ENCODE measurements at places on chromosomes 2 and 18.

- no peak for DNase-seq
Measured at GRCh38 chr2:85523062-85523902, 15.7 kb upstream of the MAT2A start.

- DNase-seq: peak; percentile 21
Measured at GRCh38 chr2:152743002-152743401, 24.6 kb downstream of the ARL6IP6 start.

- no peak for DNase-seq
Measured at GRCh38 chr18:13516855-13517254, 209.5 kb downstream of the FAM210A start.

DNA sequence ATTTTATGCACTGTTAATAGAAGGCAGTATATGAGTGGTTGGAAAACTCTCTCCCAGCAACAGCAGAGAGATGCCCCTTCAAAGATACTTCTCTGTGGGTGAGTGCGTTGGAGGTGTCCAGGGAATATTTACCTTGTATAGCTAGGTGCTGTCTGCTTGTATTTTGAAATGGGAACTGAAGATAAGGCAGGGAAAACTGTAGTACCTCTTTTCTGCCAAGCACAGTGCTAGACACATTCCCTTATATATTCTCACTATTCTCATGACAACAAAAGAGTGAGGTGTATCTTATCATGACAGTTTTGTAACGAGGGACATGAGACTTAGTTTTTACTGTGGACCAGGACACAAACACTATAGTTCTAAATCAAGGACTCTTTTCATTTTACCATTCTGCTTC is 2.1 kb downstream of the TTC39C start:
- no peak for DNase-seq

- DNase-seq: no peak
Measured at GRCh38 chr2:83115606-83116005, 1343.5 kb downstream of the SUCLG1 start.

- no peak for DNase-seq
Measured at GRCh38 chr2:7773362-7774360, 856.4 kb downstream of the RNF144A start.

DNA sequence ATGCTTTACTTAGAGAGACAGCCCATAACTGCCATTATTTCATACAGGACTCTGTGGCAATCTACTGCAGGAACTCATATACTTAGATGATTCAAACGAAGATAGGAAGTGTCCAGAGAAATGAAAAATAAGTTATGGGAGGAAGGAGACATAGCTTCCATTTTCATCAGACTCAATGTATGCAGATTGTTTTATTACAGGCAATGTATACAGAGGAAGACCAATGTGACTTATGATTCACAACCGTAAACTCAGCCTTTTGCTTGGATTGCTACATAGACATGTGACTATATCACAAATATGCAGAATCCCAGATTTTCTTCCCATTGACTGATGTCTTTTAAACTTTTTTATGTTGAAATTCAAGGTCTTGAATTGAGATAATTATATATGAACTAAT is 793.4 kb downstream of the SATB2 start:
- DNase-seq: no peak

GRCh38 chr2:50492477-50492851 is 539.5 kb downstream of the NRXN1 start:
- no peak for DNase-seq

- no peak for DNase-seq
Measured at GRCh38 chr2:212926940-212927339, 224.5 kb downstream of the IKZF2 start.

DNA sequence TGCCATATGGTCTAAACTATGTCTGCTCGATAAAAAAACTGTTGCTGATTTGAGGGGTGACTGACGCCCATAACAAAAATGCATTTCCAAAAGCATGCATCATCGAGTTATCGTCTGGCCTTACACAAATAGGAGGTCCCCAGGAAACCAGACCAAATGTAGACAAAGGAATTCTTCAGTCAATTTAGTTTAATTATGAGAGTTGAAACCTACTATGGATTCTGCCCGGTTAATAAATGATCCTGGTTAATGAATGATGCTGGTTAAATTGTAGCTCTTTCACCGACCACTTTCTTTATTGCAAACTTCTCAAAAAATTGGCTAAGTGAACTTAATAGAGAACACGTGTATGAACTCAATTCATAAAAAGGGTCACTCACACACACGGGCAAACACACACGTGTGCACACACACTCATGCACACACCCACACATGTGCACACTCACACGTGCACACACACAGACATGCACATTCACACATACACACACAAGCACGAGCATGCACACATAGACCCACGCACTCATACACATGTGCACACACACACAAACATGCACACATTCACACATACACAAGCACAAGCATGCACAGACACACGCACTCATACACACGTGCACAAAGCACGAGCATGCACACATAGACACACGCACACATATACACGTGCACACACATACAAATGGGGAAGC is 59.0 kb upstream of the SALL3 start:
- DNase-seq: no peak

- no peak for DNase-seq
Measured at GRCh38 chr2:162435676-162436075, 91.7 kb downstream of the GCA start.

GRCh38 chr2:46008091-46008870 is 288.9 kb upstream of the EPAS1 start:
- DNase-seq: no peak

- no peak for DNase-seq
Measured at GRCh38 chr2:212619954-212620353, 81.4 kb upstream of the ERBB4 start.

DNA sequence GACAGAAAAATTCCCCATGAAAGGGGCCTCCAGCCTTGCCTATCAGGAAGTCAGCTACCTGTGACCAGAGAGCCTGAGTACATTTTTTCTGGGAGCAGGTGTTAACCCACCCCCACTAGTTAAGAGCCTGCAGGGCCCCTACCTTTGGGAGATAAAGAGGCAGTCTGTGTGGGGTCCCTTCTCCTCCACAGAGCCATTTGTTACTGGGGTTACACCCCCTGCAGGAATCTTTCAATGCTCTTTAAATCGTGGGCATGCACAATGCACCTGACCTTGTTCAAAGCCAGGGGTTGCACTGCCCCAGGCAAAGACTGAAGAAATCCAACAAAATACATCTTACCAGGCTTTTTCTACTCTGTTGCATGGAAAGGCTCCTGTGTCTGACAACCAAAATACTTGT is 15.7 kb upstream of the LYPD6 start:
- DNase-seq: no peak

GRCh38 chr2:145887915-145888314 is 1368.0 kb upstream of the ZEB2 start:
- no peak for DNase-seq

GRCh38 chr2:203683932-203684556 is 22.4 kb upstream of the CD28 start:
- DNase-seq: no peak

DNA sequence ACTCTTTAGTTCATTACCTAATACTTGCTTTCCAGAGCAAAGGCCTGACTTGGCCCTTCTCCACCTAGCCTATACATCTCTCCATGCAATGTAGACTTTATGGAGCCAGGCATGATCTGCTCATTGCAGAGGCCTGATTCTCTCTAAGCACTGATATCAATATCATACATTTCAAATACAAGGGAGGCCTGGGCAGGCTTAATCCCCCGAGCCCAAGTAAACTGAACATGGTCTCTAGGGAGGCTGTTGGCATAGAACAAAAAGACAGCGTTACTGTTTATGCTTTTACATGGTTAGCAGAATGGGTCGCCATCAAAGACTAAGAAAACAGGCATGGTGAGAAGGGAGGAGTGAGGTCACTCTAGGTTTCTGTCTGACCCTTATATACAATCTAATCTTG is 695.1 kb downstream of the ZEB2 start:
- DNase-seq: no peak

DNA sequence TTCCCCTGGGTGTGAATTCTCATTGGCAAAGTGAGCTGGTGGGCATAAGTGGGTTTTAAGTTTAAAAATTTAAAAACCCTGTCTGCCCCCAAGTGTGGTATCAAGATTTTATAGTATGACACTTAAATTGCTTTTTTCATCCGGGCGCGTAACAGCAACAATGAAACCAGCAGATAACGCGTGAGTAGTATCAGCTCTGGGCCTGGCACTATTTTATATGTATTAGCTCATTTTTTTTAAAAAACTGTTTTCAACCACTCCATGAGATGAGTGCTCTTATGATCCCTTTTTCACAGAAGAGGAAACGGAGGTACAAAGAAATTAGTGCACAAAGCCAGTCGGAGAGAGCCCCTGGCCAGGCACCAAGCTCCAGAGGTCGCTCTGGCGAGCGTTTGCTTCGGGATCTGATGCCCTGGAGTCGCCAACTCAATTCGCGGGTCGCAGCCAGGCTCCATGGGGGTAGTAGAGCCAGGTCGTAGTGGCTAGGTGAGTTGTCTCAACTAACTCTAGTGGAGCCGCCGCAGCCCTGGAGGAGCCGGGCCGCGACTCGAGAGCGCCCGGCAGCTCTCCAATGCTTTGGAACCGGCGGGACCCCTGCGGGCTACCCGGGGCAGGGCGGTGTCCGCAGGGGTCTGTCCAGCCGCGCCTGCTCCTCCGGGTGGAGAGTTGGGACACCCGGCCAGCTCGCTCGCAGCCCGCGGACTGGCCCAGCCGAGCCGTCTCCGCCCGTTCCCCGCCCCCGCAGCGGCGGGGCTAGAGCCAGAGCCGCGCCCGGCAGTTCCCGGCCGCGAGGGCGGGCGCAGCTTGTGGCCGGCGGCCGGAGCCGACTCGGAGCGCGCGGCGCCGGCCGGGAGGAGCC is at the start of gene IL1R1:
TSS of gene IL1R1 (plus strand) at position 777 of the 859 bp plus-strand sequence. CDS start 14,979 bp downstream, outside the sequence.
- DNase-seq: no peak

GRCh38 chr2:203077451-203077850 is 62.8 kb downstream of the NBEAL1 start:
- no peak for DNase-seq

DNA sequence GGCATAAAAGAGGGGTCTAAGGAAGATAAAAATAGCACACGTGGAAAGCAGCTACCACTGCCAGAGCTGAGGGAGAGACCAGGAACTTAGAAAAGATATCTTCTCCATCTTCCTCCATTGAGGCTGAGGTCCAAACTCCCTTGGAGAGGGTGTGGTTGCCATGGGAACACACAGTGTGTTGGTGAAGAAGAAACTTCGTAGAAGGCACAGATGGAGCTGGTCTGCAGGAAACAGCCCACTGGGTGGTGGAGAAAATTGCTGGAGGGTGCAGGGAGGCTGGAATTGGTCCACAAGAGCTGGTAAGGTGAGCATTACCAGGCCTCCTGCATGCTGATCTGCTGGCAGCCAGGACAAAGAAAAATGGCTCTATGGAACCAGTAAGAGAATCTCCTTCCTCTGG is 191.0 kb downstream of the HRH4 start:
- no peak for DNase-seq

DNA sequence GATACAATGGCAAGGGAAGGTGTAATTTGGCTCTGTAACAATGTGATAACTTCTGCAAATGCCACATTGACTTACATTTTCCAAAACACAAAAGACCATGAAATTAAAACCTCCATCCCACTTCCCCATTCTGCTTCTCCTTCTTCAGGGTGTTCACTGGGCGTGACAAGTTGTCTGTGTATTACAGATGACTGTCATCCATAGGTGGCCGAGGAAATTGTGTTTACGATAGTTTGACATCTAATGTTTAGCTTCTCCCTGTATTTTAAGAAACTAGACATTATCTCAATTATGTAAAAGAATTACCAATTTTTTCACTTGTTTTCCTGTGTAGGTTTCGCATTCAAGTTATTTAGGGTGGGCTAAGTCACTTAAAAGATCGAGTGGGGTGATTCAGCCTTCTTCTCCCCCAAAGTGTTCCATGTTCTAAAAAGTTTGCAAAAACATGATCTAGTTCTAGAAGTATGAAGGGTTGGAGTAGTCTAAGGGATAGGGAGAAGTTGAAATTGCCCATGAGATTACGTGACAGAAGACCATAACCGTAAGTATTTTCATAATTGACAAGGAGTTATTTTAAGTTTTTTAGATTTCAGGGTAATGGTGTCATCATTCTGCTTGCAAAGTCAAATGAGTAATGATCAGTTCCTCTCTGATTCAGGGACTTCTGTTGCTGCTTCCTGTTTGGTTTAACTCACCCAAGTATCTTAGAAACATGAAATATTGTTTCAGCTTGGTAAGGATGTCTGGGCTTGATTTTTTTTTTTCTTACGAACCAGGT is 25.2 kb upstream of the CYTIP start:
- no peak for DNase-seq

DNA sequence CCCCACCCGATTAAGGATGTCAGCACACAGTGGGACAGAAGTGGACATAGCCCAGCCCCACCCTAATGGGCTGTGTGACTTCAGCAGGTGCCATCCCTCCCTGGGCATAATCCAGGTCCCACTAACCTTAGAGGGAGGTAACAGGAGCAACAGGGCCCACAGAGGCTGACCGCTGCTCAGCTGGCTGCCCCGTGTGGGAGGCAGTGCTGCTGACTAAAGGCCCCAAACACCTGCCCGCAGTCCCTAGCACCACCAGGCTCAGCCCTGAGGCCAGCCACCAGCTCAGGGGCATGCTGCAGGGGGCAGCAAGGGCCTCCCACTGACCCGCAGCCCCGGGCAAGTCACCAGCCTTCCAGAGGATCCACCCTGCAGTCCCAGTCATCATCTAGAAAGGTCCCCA is 14.6 kb downstream of the BIN1 start:
- DNase-seq: no peak

GRCh38 chr2:240425697-240426096 is 9.8 kb upstream of the GPC1 start:
- no peak for DNase-seq

DNA sequence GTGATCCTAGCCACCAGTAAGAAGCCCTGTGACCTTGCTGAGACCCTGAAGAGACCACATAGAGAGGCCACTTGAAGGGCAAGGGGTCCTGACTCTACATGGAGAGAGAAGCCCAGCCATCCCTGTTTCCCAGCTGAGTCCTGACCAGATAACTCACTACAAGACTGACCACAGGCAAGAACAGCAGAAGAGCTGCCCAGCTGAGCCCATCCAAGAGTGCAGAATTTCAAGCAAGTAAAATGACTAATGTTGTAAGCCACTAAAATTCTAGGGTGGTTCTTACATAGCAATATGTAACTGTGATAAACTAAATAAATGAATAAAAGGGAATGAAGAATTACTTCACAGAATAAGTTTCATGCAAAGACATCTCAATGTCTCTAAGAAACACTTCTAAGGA is 58.4 kb upstream of the WIPF1 start:
- no peak for DNase-seq

DNA sequence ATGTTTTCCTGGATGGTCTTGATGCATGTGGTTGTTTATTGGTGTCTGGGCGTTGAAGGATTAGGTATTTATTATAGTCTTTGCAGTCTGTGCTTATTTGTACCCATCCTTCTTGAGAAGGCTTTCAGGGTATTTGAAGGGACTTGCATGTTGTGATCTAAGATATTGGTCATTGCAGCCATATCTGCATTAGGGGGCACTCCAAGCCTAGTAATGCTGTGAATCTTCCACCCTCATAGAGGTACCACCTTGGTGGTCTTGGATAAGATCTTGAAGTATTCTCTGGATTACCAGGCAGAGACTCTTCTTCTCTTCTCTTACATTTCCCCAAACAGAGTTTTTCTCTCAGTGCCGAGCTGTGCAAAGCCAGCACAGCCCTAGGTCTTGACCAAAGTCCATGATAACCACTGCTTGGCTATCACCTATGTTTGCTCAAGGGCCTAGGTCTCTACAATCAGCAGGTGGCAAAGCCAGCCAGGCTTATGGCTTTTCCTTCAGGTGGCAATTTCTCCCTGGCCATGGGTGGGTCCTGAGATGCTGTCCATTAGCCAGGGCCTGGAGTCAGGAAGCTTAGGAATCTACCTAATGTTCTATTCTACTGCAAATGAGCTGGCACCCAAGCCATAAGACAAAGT is 15.4 kb upstream of the PPP1R1C start:
- no peak for DNase-seq
